CD4-positive, alpha-beta T cell treated with Interleukin-15 for 1 hour (primary cell): ENCODE measurements at places on chromosomes 4 and X.

DNA sequence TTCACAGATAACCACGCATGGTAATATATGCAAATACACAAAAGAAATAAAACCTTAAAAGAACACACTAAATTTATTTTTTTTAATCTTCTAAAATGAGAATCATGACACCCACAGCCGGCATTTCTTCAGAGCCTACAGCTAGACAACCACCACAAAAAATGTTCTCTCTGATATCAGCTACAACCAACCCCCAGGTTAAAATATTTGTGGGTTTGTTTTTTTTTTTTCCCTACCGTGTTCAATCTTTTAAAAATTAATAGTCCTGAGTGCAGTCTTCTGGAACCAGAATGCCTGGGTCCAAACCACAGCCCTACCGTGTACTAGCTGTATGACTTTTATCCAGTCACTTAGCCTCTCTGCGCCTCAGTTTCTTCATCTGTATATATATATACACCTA, 36.0 kb downstream of the MAML3 start:
- DNase-seq: no peak

GRCh38 chr4:12116009-12116552, 687.4 kb upstream of the HS3ST1 start:
- no peak for DNase-seq

DNA sequence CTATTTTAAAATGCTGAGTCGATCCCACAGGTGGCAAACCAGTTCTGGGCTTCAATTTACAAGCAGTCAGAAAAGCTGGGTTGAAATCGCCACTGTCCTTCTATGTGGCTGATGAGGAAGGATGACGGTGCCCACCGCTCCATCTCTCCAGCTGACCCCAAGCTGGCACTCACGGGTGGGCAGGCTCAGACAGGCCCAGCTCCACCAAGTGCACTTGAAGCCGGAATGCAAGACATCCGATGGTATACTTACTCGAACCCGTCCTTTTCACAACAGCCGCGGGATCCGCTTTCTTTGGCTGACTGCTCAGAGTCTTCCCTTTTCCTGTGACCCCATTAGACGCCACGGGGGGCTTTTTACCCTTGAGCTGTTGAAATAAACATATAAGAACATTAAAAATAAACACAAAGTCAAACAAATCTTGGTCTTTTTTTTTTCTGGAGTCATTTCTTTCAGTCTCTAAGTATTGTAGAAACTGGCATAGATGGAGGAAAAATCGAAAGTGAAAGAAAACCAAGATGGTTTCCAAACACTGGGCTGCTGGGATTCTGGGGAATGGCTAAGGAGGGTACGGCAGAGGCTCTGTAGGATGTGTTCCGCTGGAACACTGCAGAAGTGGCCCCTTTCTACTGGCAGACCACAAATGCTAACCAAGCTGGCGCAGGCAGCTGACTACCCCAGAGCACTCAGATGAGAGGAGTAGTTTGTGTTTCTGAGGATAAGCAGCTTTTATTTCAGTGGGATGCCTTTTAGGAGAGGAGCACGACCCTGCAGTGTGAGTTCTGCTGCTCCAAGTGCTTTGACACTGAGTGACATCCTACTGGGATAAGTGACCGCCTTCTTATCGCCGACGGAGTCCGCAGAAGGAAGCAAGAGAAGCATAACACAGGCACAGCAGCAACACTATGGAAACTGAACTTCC, 160.9 kb downstream of the AFAP1 start:
- no peak for DNase-seq

GRCh38 chrX:145735036-145735435, 82.6 kb upstream of the SLITRK2 start:
- DNase-seq: no peak

- no peak for DNase-seq
These were observed 40.6 kb downstream of the RAB33A start for GRCh38 chrX:130212371-130212770.

DNA sequence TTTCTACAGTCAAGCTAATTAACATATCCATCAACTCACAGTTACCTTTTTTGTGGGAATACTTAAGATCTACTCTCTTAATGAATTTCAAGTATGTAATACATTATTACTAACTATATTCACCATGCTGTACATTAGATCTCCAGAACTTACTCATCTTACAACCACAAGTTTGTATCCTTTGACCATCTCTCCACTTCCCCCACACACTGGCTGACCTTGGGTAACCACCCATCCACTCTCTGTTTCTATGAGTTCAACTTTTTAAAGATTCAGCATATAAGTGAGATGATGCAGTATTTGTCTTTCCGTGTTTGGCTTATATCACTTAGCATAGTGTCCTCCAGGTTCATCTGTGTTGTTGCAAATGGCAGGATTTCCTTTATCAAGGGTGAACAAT, 30.5 kb upstream of the MAGED1 start:
- no peak for DNase-seq

DNA sequence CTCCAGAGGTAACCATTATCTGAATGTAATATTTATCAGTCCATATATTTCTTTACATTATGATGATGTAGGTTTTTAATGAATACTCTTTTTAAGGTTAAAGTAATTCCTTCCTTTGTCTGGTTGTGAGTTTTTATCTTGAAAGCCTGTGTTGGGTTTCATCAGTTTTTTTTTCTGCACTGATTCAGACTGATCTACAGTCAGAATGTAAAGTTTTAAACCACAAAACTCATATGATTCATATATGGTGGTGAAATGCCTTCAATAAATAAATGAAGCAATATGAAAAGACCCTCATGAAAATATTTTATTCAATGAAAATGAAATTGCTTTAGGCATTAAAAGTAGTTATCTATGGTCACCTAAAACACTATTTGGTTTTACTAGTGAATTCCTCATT, 47.1 kb downstream of the SORBS2 start:
- DNase-seq: no peak

DNA sequence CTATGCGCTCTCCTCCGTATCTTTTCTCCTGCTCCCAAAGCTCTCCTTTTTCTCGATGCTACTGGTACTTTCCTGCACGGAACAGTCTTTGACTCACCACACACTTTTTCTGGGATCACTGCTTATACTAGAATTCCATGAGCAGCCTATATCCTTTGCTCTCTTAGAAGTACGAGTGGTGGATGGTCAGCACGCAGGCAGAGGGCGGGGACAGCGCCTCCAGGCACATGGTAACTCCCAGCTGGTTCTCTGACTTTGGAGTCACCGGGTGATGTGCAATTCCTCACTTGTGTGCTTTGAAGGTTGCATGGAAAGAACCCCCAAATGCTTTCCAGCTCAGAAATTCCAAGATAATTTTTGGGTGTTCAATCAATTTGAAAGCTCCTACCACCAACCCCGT, 56.0 kb downstream of the STX18 start:
- DNase-seq: no peak

- DNase-seq: no peak
These were observed 102.0 kb upstream of the USP38 start for GRCh38 chr4:143082701-143083100.

DNA sequence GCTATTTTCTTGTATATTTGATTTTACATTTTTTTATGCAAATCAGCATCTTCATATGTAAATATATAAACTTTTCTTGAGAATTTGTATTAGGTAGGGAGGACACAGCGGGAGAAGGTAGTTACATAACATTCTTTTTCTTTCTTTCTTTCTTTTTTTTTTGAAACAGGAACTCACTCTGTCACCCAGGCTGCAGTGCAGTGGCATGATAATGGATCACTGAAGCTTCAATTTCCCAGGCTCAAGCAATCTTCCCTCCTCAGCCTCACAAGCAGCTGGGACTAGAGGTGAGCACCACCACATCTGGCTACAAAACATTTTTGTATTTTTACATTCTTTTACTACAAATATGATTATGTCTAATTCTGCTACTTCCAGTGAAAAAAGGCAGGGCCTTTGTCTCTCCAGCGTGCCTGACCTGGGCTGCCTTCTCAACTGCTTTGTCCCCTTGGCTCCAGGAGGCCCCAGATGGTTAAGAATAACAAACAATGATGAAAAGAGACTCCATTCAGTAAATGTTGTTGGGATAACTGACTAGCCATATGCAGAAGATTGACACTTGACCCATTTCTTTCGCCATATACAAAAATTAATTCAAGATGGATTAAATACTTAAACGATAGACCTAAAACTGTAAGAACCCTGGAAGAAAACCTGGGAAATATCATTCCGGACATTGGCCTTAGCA, 46.5 kb upstream of the FAT4 start:
- DNase-seq: no peak

- DNase-seq: no peak
These were observed 11.3 kb downstream of the BLOC1S4 start for GRCh38 chr4:6727081-6727942.

GRCh38 chrX:111170017-111170416, 74.0 kb downstream of the PAK3 start:
- no peak for DNase-seq

GRCh38 chr4:15755321-15756155, 22.6 kb upstream of the CD38 start:
- DNase-seq: peak; percentile 23

GRCh38 chr4:89277412-89277811, 30.2 kb downstream of the GPRIN3 start:
- no peak for DNase-seq

- no peak for DNase-seq
These were observed 35.3 kb downstream of the ATXN3L start for GRCh38 chrX:13284570-13284969.

DNA sequence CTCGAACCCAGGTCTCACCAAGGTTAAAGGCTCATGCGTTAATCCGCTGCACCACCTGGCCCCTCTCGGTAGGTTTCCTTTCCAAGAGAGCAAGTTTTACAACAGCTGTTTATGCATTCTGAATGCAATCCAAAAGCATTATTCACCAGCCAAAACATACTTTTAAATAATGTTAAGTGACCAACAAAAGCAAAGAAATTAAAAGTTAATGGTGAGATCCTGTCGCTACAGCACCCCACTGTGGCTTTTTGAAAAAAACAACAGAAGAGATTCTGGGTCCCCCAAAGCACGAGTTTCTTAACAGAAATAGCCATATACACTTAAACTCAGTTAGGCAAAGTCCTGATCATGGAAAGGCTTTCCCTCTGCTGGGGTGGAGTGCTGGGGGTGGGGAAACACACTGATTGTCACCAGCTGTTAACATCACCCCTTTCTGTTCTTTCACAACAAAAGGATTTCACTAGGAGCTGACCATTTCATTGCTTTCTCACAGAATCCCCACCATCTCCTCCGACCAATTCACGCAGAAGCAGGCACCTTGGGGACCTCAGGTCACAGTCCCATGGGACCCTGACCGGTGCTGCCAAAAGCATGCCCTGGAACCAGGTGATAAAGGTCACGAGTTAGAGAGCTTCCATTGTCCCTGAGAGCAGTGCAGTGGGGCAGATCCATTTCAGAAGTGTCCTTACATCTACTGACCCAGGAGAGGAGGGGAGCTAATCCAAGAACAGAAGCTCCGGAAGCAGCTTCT, 51.2 kb downstream of the ZNF827 start:
- DNase-seq: no peak

- DNase-seq: no peak
These were observed 280.5 kb upstream of the EDA2R start for GRCh38 chrX:66919280-66919832.

DNA sequence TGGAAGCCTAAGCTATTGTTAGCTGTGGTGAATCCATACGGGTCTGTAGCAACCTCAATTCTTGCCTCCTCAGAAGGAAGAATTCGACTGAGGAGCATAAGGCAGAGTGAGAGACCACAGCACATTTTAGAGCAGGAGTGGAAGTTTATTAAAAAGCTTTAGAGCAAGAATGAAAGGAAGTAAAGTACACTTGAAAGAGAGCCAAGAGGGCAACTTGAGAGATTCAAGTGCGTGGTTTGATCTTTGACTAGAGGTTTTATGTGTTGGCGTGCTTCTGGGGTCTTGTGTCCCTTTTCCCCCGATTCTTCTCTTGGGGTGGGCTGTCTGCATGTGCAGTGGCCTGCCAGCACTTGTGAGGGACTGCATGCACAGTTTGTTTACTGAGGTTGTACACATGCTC, 880.6 kb upstream of the INTU start:
- no peak for DNase-seq

- no peak for DNase-seq
These were observed 179.4 kb downstream of the DCHS2 start for GRCh38 chr4:154312246-154312645.
